Calu3 (cell line): ENCODE measurements at places on chromosomes 12 and 14.

DNA sequence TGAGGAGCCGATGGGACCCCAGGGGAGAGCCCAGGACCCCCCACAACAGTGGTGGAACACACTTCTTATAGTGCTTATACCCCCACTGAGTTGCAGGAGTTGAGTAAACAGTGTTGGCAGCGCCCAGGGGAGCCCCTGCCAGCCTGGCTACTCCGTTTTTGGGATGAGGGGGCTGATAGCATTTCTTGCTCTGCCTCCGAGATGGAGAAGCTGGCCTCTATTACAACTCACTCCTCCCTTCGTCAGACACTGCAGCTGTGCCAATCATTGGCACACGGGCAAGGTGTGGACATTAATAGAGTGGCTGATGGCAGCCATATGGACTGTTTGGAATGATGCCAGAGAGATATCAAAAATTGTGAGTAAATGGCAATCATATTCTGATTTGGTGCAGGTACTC, 94.9 kb upstream of the TMPO start:
- DNase-seq = no peak

- DNase-seq = no peak
Observed at GRCh38 chr12:47808574-47809365, 10.9 kb downstream of the HDAC7 start.

GRCh38 chr12:116201908-116202307, 75.6 kb downstream of the MED13L start:
- no peak for DNase-seq

- DNase-seq = no peak
Observed at GRCh38 chr12:110330544-110330943, 49.5 kb downstream of the ATP2A2 start.

DNA sequence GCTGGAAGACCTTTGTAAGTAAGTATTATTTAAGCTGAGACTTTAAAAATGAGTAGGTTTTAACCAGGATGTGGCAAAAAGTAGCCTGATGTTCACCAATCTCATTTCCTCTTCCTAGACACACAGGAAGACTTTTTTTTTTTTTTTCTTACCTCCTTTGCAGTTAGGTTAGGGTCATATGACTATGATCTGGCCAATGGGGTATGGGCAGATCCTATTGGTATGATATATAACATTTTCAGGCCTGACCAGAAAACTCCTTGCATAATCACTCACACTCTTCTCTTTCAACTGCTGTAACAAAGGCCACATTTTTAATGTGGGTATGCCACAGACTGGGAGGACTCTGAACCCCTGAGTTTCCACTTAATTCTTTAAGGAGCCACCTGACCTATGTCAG, 2.7 kb upstream of the RPS6KA5 start:
- no peak for DNase-seq

DNA sequence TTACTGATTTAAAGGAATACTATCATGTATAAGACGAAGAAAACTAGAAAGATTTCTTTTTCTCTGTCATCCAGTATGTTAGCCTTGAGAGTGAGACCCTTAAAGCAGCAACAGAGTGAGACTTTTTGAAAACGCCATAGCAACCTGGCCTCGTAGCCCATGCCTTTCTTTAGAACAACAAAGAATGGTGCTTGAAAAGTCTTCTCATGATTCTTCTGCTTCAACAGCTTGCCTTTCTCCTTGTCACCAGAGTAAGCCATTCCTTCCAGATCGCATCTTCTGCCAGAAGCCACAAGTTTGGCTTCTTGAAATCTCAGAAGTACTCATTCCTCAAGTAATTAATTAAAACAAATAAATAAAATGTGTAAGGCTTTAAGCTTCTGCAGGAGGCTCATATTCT, 109.3 kb downstream of the PDE3A start:
- DNase-seq = no peak

GRCh38 chr12:131330106-131330815, 376.6 kb downstream of the ADGRD1 start:
- no peak for DNase-seq

- no peak for DNase-seq
Observed at GRCh38 chr14:100864206-100864605, 38.3 kb downstream of the MEG3 start.

GRCh38 chr12:59429766-59430165, 166.1 kb upstream of the SLC16A7 start:
- no peak for DNase-seq

- DNase-seq = no peak
Observed at GRCh38 chr12:15834575-15834974, 45.4 kb upstream of the EPS8 start.

- DNase-seq = no peak
Observed at GRCh38 chr12:53603804-53604203, 22.4 kb downstream of the ATF7 start.

GRCh38 chr12:120260607-120261006, 4.9 kb downstream of the PXN start:
- no peak for DNase-seq

- no peak for DNase-seq
Observed at GRCh38 chr14:69760810-69761209, 6.1 kb upstream of the SRSF5 start.

DNA sequence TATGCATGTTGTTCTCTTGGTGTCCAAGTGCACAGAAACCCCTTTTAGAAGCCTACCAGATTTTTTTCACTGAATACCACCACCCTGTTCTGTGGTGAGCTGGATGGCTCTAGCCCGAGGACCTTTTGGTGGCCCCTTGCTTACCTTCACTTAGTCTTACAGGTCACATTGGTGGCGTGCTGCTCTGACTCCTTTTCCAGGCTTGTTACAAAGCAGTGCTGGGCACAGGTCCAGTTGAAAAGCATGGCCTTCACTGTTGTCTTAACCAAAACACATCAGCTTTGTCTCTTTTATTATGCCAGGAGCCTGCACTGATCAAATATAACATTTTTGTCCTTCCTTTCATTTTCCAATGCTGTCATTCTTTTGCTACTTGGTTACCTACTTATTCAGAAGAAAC, 43.6 kb upstream of the ARHGAP5 start:
- no peak for DNase-seq

DNA sequence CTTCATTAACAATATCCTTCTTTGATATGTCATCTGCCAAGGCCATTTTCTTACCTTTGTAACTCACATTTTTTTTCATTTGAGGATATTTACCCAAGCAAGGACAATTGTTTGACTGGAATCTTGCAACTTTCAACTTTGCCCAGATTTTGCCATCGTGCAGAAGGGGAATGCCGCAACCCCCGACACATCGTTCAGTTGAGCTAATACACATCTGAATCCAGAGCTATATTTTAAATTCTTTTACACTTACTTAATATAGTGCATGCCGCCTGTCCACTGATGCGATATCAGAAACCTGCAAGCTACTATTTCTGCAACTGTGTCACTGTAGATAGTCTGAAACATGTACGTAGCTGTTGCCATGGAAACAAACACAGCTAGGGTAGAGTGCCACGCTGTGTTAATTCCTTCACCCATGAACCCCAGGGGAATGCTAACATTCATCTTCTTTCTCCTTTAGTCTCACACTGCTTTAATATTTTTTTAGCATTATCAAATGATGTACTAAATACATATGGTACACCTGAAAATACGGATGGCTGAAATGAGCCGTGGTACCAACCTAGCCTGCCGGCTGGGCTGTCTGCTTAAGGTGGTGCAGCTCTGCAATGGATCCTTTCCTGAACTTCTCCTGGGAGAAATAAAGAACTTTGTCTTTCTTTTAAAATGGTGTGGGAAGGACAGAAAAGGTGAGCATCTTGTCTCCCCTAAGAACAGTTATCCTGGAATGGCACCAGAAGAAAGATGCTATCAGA, 77.0 kb upstream of the FOXN3 start:
- DNase-seq = no peak

DNA sequence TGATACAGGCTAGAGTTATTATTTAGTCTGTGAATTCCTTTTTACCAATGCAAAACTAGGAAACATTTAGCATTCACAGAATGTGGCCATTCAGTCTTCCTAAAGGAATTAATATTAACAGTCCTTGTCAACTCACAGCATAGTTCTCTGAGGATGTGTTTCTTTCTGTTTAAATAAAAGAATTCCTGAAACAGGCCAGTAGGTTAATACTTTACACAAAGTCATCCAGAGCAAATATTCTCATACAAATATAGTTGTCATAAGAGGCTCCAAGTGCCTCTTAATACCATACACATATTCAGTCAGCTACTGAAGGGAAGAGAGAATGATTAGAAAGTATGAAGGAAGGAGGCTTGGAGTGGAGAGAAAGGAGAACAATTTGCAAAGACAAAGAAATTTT, 120.1 kb downstream of the LMNTD1 start:
- no peak for DNase-seq

DNA sequence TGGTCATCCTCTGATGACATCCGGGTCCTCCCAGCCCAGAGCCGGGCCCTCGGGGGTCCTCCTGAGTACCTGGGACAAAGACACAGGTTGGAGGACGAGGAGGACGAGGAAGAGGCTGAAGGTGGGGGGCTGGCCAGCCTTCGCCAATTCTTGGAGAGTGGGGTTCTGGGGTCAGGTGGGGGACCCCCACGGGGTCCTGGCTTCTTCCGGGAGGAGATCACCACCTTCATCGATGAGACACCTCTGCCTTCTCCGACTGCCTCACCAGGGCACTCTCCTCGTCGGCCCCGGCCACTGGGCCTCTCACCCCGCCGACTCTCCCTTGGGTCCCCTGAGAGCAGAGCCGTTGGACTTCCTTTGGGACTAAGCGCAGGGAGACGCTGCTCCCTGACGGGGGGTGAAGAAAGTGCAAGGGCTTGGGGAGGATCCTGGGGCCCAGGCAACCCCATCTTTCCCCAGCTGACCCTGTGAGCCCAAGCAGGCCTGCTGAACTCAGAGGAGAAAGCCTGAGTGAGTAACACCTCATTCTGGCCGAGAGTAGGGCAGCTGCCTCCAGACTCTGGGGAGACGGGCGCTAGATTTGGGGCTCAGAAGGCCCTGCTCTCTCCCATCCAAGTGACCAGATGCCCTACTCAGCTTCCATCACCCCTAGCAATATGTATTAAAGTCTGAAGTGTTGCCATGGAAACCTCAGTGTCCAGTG, 1.3 kb upstream of the P3H3 start:
- DNase-seq = no peak

- DNase-seq = no peak
Observed at GRCh38 chr14:49703965-49704364, 11.0 kb downstream of the KLHDC1 start.

DNA sequence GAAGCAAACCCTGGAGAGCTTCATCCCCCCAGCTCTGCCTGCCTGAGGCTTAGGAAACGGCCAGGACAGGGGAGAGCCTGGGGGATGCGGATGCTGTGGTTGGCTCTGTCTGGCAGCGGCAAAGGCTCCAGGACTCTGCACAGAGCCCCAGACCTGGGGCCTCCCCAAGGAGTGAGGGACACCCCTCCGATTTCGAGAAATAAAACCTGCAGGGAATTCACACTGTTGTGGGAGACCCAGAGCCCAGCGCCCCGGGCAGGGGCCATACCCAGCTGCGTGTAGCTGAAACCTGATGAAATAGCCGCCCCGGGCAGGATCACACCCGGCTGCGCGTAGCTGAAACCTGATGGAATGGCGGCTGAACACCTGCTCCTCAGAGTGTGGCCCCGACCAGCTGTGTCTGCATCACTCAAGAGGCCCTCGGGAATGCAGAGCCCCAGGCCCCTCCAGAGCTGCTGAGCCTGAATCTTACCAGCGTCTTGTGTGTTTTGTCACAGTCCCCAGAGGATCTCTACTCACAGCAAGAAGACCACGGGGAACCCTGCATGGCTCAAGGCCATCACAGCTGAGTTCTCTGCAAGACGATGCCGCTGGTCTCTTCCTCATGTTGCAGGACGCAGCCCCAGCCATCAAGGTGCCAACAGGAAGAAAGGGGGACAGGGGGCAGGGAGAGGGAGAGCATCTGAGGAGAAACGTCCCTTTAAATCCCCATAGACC, 46.5 kb upstream of the GALNT9 start:
- no peak for DNase-seq

DNA sequence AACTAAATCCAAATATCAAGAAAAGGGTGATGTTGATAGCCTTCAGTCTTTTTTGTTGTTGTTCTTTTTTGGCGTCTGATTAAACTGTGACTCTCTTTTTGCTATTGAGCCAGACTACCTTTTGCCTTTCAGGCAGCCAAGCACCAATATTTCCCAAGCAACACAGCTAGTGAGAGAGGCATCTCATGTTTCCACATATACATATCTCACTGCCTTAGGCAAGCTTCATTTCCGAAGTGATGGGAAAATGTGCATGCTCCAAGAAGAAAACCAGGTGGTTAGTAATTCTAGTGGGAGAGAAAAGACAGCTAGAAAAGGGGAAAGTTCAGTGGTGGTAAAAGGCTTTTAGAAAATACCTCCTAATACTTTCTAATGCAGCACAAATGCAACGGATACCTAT, 277.7 kb downstream of the TMTC2 start:
- no peak for DNase-seq

DNA sequence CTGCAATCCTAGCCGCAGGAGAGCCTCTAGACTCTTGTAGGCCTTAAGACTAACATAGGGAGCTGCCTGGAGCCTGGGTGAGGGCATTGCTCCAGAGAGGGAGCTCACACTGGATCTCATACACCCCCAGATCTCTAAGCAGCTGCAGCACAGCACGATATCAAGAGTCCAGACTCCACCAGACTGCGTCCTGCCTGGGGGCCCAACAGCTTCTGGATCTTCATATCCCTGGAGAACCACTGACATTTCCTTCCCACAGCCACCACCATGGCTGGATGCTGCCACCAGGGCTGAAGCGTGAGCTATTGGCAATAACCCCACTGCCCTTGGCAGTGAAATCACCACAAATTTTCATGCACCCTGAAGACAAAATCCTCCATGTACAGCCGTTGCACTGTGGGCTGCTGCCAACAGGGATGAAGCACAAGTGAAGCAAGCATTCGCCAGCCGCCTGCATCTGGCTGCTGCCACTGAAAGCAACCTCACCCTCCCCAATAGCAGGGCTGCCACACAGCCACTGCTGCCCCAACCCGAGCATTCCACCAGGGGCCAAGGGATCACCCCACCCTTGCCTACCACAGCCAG, 28.2 kb downstream of the CACNA2D4 start:
- no peak for DNase-seq

GRCh38 chr12:39420043-39420442, 22.9 kb downstream of the KIF21A start:
- DNase-seq = no peak

GRCh38 chr12:8860165-8860961, 37.9 kb downstream of the A2ML1 start:
- DNase-seq = peak; percentile 38

- DNase-seq = no peak
Observed at GRCh38 chr12:19525274-19525673, 86.0 kb downstream of the AEBP2 start.

DNA sequence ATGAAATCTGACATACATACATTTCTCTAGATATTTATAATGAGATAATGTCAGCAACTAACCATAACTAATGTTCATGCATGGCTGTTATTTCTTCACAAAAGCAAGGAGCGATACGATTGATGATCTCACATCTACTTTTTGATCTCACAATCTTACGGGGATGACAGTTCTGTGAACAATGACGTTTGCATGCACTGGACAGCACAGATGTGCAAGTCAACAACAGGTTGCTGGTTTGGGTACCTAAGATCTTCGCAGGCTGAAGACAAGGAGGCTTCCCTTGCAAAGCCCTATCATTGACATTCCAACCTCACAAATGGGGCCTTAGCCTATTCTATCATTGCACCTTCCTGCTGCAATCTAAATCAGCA, 53.6 kb downstream of the C12orf42 start:
- no peak for DNase-seq

GRCh38 chr12:169528-170370, 44.2 kb downstream of the SLC6A12 start:
- no peak for DNase-seq

GRCh38 chr14:68834816-68835215, 41.9 kb upstream of the ZFP36L1 start:
- DNase-seq = no peak
